ENCODE measurements at places on chromosomes 5 and 9. TPM values are rescaled to one million over a fixed set of nuclear protein-coding genes. Genes with fewer than 3 reads are reported as not detected.

DNA sequence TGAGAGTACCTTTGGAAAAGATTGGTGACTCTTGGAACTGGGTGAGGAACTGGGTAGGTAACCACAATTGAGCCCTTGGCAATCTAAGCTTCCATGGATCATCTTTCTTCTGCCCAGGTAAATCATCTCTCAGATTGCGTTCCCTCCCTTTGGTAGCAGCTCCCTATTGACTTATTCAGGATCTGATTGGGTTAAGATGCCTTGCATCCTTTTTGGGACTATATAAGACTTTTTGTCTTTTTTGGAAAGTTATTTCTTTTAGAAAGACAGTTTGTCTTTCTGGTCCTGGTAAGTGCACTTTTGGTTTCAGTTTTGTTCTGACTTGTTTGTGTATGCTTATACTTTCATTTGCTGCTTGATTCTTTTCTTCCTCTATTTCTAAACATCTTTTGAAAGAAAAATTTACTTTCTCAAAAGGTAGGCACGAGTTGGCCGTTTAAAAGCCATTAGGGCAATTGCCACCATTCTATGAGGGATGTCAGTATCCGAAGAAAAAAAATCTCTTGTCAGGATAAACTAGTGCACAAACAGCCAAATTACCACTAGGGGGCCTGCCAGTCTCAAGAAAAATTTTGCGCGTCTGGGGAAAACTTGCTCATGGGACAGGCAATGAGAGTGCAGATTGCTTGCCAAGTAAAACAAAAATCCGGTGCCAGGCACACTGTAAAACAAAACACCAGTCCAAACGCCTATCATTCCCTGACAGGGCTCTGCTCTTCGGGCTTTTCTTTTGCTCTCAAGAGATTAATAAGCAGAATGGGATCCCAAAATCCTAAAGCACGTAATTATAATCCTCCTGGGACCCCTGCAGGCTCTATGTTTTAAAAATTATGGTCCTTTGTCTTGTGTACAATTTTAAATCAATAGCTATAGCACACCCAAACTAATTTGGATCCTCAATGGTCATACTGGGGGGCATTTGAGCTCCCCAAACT, 12.8 kb downstream of the OR1J1 start:
- H3K36me3 ChIP-seq, result no peaks in the 10 kb centered on the region
- H3K27ac ChIP-seq, result peak overlapping the region; percentile 57
- no peaks in the 10 kb centered on the region for H3K27me3 ChIP-seq

DNA sequence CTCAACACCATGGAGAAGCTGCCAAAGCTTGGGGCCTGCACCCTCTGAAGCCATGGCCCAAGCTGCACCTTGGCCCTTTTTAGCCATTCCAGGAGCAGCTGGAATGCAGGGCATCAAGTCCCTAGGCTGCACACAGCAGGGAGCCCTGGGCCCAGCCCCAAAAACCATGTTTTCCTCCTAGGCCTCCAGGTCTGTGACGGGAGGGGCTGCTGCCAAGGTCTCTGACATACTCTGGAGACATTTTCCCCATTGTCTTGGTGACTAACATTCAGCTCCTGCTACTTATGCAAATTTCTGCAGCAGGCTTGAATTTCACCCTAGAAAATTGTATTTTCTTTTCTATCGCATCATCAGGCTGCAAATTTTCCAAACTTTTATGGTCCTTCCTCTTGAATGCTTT, 64.6 kb downstream of the ELOVL7 start:
- H3K27ac ChIP-seq, result no peak overlapping the region
- H3K36me3 ChIP-seq, result no peaks in the 10 kb centered on the region
- DNase-seq, result no peak
- no peaks in the 10 kb centered on the region for H3K27me3 ChIP-seq
- no peak overlapping the region for H3K4me3 ChIP-seq

- no peak for DNase-seq
- no peaks in the 10 kb centered on the region for H3K36me3 ChIP-seq
- H3K4me1 ChIP-seq, result no peaks in the 10 kb centered on the region
These were observed 150.9 kb upstream of the LHFPL2 start for GRCh38 chr5:78799266-78800017.

DNA sequence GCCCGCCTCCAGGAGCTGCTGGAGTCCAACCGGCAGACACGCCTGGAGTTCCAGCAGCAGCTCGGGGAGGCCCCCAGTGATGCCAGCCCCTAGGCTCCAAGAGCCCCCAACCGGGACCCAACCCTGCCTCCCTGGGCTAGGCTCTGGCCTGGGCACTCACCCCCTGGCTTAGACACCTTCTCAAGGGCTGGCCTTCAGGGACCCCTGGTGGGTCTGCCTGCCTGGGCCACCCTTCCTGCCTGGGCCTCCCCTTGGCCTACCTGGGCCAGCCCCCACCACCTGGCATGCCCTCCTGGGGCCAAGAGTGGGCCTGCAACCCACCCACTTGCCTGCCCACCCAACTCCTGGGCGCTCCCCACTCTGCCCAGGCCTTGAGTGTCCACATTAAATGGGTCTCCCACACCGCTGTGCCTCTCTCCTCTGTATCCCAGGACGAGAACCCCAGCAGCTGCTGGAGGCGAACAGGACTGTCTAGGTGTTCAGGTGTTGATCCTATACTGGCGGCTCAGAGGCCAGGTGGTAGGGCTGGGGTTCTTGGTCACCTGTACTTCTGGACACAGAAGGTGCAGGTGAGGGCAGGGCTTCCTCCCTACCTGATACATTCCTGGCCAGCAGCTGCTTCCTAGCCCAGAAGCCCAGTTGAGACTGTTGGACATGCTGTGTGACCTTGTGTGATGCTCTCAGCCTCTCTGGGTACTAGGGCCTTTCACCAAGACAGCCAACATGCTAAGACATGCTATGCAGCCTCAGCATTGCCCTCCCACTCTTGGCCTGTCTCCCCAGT, 3.6 kb downstream of the BBLN start:
- no peak overlapping the region for H3K27ac ChIP-seq
- no peaks in the 10 kb centered on the region for H3K27me3 ChIP-seq
- H3K36me3 ChIP-seq, result peaks cover 54% of the 10 kb centered on the region
- peaks cover 12% of the 10 kb centered on the region for H3K4me1 ChIP-seq

GRCh38 chr9:99262949-99263418, 40.9 kb downstream of the SEC61B start:
- H3K27me3 ChIP-seq, result no peaks in the 10 kb centered on the region
- peaks cover 8% of the 10 kb centered on the region for H3K4me1 ChIP-seq
- no peak for DNase-seq
- no peaks in the 10 kb centered on the region for H3K36me3 ChIP-seq
- H3K4me3 ChIP-seq, result no peak overlapping the region

Gene IL5
- not detected for polyA plus RNA-seq

DNA sequence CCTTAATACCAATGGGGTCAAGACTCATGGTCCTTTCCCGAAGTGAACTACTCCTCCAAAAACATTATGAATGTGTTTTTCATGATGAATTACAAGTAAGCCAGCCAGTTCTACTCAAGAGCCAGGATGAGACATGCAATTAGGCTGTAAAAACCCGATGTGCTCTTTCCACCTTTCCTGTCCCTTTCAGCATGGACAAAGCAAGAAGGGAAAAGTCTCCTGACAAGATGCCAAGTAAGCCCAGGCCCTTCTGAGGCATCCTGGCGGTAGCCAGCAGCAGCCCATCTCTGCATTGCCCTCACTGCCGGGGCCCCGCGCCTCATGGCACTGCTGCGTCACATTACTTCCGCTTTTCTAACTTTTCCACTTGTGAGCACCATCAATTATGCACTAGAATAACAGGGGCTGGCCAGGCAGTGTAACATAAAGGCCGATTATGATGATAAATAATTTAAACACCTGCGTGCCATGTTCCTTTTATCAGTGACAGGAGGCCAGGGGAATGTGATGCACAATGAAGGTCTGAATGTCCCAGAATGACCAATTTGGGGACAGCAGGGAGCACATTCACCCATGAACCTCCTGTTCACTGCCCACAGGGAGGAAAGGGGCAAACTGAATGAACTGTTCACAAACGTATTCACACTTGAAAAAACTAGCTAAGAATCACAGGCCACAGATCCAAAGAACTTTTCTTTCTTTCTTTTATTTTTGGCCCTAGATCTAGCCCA, 37.4 kb downstream of the EFNA5 start:
- H3K27me3 ChIP-seq, result no peaks in the 10 kb centered on the region
- H3K4me3 ChIP-seq, result no peak overlapping the region

DNA sequence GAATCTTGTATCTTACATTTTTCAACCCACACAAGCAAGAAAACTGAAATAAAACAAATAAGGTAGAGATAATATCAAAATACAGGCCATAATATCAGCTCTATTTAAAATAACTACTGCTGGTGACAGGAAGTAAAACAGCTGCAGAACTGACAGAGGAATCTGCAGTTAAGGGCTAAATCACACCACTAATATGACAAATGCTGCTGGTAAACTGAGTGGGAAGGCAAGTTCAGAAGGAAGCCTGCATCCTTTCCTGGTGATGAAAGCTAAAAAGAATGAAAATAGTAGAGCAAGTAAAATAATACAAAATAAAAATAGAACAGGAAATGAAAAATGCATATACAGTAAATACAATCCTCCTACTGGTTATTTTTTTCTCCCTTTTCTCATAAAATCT, 1293.7 kb upstream of the C9orf72 start:
- H3K4me1 ChIP-seq, result no peaks in the 10 kb centered on the region
- no peak overlapping the region for H3K4me3 ChIP-seq
- no peaks in the 10 kb centered on the region for H3K27me3 ChIP-seq
- H3K27ac ChIP-seq, result no peak overlapping the region
- no peaks in the 10 kb centered on the region for H3K36me3 ChIP-seq

DNA sequence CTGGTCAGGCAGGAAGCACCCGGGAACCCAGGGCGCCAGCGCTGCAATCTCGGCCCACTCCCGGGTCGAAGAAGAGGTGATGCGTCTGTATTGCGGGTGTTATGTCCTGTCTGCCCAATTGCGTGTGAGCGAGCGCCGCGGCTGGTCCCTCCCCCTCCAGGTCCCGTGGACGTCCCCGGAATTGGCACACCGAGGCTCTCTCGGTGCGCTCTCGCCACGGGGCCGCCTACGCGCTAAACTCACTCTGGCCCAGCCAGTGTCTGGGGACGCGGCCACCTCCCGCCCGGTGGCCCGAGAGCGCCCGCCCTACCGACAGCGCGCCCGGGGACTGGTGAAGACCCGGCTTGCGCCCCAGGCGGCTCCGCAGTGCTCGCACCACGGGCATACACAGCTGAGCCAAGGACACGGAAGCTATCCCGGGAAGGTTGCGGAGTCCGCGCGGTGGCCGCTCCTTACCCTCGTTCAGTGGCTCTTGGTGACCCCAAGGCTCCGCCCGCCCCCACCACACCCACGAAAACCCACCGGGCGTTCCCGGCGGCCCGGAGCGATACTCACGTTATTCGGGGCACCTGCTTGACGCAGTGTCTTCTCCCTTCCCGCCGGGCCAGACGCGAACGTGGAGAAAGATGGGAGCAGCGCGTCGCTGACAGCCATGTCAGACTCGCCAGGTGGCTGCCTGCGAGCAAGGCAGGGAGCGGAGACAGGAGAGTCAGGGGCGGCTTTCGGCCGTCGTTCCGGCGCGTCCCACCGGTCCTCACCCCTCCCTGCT, 1.0 kb downstream of the KLF4 start:
- no peak overlapping the region for H3K4me3 ChIP-seq
- no peak for DNase-seq
- no peaks in the 10 kb centered on the region for H3K4me1 ChIP-seq
- H3K36me3 ChIP-seq, result no peaks in the 10 kb centered on the region
- peaks cover 3% of the 10 kb centered on the region for H3K27me3 ChIP-seq
- H3K27ac ChIP-seq, result no peak overlapping the region

- H3K27me3 ChIP-seq, result no peaks in the 10 kb centered on the region
- no peak overlapping the region for H3K27ac ChIP-seq
- no peak overlapping the region for H3K4me3 ChIP-seq
- H3K36me3 ChIP-seq, result no peaks in the 10 kb centered on the region
These were observed 156.9 kb downstream of the COL23A1 start for GRCh38 chr5:178433273-178433775.

GRCh38 chr9:128286440-128286839, 10.4 kb downstream of the SWI5 start:
- DNase-seq, result no peak
- H3K4me3 ChIP-seq, result no peak overlapping the region
- no peak overlapping the region for H3K27ac ChIP-seq
- no peaks in the 10 kb centered on the region for H3K4me1 ChIP-seq

DNA sequence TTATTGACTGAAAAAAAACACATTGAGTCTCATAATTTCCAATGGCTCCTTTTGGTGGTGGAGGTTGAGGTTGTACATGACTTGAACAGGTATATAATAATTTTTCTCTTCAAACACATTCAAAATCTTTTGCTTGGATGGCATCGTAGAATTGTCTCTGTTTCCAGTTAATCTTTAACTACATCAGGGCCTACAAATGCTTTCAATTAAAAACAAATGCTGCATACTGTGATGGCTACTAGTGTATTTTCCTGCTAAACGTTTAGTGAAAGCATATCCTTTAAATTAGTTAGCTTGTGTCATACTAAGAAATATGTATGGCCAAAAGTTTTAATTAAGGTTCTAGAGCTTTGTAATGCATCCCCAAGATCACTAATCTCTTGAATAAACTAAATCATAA, 313.8 kb downstream of the SLF1 start:
- no peak overlapping the region for H3K4me3 ChIP-seq
- H3K36me3 ChIP-seq, result no peaks in the 10 kb centered on the region
- H3K4me1 ChIP-seq, result no peaks in the 10 kb centered on the region
